ENCODE measurements at places on chromosomes 1 and 21.

DNA sequence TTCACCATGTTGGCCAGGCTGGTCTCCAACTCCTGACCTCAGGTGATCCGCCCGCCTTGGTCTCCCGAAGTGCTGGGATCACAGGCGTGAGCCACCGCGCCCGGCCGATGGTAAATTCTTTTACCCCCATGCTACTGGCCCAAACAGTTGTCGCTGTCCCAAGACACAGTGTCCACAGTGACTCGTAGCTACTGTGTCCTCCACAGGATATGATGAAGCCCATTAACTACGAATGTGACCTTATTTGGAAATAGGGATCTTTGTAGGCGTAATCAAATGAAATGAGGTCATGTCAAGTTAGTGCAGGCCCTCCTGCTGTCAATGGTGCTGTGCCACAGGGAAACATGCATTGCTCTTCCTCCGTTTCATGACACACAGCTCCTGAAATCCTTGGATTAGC is 8.5 kb downstream of the FNDC10 start:
- DNase-seq = no peak

DNA sequence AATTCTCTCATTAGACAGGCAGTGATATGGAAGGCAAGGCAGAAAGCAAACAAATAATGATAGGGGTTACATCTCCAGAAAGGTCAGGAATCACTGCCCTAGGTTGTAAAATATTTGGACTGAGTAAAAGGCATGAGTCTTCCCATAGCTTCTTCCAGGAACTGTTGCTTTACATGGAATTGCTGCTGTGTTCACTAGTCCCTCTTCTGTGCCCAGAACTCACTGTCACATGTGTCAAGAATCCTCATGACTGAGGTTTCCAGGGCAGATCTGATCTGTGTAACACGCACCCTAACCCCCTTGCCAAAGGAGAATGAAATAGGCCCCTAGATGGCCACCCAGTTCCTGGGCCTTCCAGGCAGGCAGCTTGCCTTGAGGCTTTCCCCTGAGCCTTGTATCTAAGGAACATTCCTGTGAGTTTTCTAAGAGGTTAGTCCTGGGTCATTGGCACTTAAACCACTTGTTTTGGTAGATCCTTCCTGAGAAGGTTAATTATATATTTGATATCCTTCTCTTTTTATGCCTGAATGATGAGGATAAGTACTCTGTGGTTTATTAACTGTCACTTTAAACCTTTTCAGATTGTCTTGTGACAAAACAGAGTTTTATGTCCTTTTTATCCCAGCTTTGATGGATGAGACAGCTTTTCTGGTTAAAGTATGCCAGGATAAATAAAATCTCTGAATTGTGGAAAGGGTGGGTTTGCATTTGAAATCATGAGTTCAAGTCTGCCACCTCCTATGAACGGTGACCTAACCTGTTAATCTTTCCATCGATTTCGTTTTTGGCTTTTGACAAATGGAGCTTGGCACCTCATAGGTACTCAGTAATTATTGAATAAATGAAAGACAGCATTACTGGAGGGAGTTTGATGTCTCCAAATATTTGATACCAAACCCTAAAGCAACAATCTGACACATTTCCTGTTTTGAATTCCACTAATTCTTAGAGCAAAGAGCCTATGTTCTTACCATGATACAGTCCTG is 163.3 kb downstream of the DHRS3 start:
- no peak for DNase-seq

- peak; percentile 12 for DNase-seq
These were observed 433 bp upstream of the DMBX1 start for GRCh38 chr1:46489169-46489637.

- DNase-seq = no peak
These were observed 19.8 kb downstream of the RPRD2 start for GRCh38 chr1:150383631-150384324.

- DNase-seq = no peak
These were observed 57.0 kb downstream of the ITSN1 start for GRCh38 chr21:33699277-33699676.
